GM10248 (cell line): ENCODE measurements at places on chromosomes 12 and 14.

GRCh38 chr14:70073924-70074566, 114.7 kb downstream of the SLC8A3 start:
- peak; percentile 70 for DNase-seq

DNA sequence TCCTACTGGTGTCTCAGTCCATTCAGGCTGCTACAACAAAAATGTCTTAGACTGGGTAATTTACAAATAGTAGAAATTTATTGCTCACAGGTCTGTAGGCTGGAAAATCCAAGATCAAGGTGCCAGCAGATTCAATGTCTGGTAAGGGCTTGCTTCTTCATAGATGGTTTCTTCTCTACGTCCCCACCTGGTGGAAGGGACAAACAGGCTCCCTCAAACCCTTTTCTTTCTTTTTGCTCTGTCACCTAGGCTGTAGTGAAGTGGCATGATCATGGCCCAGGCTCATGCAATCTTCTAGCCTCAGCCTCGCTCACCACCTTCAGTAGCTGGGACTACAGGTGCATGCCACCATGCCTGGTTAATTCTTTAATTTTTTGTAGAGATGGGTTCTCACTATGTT, 106.8 kb upstream of the RPH3A start:
- DNase-seq = no peak

- no peak for DNase-seq
Observed at GRCh38 chr12:1738446-1738845, 47.6 kb downstream of the ADIPOR2 start.

GRCh38 chr12:115811045-115811444, 466.4 kb downstream of the MED13L start:
- no peak for DNase-seq

DNA sequence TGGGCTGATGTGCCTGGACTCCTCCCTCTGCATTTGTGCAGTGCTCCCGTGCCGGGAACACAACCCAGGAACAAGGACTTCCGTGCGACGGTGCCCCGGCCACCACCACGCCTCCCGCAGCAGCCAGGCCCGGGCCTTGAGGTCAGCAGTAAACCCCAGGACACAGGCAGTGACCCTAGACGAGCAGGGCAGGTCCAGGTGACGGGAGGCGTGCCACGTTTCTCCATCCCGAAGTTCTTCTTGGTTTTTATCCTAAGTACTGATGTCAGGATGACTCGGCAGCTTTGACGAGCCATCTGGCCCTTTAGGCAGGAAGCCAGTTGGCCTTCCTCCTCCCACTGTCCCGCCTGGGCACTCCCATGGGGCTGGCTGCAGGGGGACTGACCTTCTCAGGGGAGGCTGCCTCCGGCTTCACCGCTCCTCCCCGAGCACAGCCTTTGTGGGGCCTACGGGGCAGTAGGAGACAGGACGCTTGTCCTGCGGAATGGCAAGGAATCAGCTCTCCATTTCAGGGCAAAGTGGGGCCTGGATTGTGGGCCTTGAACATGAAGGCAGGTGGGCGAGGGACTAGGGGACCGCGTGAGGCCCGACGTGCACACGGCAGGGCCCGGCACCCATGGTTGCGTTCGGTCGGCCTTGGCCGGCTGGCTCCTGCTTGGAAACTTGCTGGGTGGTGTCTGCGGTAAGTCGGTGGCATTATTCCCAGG, 94.1 kb downstream of the FBXL14 start:
- DNase-seq = no peak

DNA sequence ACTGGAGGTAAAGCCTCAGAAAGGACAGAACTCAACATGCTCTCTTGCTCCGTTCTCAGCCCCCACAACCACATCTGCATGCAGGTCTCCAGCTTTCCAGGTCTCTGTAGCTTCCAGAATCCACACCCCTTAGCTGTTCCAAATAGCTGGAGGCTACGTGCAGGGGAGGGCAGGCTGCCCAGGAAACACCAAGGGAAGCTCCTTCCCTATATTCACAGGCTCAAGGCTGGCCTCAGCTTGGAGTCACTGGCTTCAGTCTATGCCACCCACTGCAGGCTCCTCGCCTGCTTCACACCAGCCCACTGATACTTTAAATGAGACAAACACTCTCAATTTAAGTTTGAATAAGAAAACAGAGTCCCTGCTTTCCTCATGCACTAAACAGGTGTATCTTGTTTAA, 73.3 kb downstream of the ASCL4 start:
- DNase-seq = no peak

DNA sequence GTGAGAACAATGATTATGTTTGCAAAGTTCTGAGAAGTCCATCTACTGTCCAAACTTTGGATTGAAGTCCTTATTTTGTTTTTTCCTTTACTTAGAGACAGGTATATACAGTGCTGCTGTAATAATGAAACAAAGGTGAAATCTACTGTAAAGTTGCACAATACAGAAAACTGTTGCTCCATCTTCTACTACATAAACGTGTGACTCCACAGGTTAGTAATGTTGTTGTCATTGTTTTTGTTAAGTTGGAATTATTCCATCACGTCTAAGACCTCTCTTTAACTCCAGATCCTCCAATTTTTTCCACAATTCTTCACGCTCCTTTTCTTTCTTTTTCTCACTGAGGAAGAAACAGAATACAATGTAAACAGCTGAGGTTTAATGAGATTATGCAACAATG, 57.0 kb upstream of the GPHB5 start:
- DNase-seq = no peak

DNA sequence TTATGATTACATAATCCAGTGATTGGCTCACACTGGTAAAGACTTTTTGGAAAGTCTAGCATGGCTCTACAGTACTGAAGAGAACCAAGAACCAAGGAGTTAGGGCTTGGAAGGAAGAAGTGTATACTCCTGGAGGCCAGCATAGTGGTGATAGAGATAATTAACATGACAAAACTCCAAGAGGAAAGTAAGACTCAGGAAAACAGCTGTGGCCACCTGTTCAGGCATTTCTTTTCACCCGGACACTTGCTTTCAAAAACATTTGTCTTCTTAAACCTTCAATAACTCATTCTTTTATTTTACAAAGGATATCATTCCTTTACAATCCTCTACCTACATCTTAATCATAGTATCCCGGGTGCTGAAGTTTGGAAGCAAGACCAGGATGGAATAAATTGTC, 50.9 kb downstream of the KLHL28 start:
- DNase-seq = no peak

DNA sequence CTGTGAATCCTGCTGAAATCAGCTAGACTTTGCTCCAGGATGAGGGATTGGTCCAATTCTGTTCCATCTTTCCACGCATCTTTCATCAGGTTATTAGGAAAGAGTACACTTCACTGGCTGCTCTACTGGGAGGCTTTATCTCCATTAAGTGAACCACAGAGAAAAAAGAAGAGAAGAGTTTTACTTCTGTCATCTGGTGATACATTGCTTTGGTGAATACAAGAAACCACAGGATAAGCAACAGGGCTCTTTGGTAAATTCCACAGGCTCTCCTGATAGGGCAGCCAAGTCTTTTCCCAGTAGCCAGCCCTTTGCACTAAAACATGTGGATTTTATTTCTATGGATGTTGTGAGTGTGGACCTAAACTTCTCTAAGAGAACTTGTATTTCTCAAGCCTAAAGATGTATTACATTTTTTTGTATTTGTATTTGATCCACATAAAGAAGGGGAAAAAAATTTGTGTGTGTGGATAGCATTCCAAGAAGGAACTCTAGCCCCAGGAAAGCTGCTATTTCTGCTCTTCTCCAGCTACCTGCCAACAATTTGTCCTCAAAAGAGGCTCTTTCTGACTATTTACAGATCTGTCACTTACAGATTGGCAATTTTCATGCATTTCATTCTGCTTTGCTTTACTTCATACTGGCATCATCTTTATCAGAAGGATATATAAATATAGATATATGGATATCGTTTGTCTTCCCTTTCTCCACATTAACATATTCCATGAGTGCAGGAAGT, 1117.6 kb upstream of the TMEM132C start:
- DNase-seq = no peak

DNA sequence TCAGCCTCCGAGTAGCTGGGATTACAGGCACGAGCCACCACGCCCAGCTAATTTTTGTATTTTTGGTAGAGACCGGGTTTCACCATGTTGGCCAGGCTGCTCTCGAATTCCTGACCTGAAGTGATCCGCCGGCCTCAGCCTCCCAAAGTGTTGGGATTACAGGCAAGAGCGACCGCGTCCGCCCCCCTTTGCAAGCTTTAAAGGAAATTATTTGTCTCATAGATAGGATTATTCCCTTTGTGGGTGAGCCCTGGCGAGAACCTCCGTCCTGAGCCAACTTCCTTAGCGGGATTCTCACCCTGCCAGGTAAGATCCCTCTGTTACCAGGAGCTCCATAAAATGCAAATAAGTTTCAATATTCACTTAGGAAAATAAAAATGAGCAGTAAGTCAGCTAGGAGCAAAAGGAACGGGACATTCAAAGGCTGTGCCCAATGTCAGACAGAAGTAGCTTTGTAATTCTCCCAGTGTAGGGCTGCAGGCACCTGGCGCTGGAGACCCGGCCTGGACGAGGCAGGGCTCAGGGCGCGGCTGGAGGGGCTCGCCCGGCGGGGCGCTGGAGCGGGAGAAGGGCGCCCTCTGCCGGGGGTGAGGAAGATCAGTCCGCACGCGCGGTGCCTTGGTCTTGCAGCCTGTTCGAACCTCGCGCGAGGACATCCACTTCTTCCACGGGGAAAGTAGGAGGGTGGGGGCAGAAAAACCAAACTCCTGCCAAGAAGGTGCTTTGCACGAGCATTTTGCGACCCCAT, 47.2 kb upstream of the PLXNC1 start:
- peak; percentile 84 for DNase-seq

DNA sequence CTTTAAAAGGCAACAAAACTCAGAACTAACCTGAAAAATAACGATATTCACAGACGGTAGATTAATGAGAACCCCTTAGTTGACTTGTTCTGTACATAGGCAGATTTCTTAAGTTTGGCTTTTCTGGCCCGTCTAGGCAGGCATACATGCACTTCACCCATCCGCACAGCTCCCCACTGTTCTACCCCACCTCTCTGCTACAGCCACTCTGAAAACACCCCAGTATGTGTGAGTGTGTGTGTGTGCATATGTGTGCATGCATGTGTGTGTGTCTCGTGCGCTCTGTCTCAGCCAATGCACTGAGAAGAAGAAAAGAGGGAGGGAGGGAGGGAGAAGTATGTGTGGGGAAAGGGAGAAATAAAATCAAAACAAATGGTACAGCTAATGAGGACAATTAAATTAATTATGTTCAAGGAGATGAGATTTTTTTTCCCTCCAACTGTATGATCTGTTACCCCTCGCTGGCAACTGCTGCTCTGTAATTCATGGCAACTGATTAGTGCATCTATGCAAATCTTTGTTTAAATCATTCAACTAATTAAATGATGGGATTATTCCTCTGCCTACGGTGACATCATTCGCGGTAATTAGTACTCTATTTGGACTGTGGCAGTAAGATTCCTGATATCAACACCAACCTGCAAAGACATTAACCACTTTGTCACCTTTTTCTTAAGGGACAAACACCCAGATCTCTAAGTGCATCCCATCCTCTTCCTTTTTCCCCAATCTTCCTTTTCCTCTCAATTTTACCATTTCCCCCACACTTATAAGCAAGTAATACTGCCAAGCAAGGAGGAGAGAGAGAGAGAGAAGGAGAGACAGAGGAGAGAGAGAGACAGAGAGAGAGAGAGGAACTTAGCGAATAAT, 2.2 kb upstream of the LMO3 start:
- no peak for DNase-seq

- no peak for DNase-seq
Observed at GRCh38 chr14:101535701-101536207, 25.5 kb upstream of the DIO3 start.

- DNase-seq = no peak
Observed at GRCh38 chr12:44837114-44837755, 38.9 kb downstream of the NELL2 start.

GRCh38 chr14:37830271-37830670, 234.8 kb downstream of the TTC6 start:
- DNase-seq = no peak

DNA sequence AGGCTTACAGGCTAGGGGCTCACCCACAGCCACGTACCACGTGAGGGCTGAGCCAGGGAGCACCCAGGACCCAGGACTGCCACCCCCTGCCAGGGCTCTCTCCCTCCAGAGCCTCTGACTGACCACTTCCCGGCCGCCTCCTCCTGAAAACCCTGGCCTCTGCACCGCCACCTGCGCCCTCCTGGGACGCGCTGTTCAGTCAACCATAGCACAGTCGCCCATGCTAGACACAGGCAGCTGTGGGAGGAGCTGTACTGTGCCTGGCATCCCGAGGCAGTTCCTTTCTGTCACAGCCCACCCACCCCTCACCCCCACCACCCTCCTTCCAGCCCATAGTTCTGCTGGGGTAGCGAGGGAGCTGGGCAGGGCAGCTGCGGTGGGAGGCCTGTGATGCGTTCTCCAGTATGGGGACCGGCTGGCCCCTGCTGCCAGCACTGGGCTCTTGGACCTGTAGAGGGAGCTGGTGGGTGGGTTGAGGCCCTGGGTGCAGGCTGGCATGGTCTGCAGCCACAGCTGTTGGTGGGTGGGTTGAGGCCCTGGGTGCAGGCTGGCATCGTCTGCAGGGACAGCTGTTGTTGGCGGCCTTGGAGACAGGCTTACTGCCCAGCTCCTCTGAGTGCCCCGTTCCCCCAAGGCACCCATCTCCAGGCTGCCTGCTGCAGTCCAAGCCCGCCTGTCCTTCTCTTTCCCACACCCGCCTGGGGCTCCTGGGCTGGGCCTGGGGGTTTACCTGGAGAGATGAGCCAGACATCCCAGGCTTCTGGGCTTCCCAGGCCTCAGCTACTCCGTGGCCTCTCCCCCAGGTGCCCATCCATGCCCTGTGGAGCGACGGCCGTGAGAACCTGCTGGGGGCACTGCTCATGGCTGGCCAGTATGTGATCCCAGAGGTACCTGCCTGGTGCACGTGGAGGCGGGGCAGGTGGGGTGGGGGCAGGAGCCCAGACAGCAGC, 11.5 kb downstream of the ASPG start:
- DNase-seq = no peak

GRCh38 chr12:112303004-112303403, 79.2 kb downstream of the HECTD4 start:
- DNase-seq = peak; percentile 81

GRCh38 chr12:71299541-71300376, 139.8 kb upstream of the LGR5 start:
- no peak for DNase-seq

GRCh38 chr12:105189293-105189692, 46.7 kb downstream of the APPL2 start:
- DNase-seq = no peak

- no peak for DNase-seq
Observed at GRCh38 chr12:51907083-51907855, at the start of gene ACVRL1. Gene ACVRL1, plus strand, starts transcription at chr12:51907504. Its CDS starts 4,971 bp downstream, at chr12:51912475.

DNA sequence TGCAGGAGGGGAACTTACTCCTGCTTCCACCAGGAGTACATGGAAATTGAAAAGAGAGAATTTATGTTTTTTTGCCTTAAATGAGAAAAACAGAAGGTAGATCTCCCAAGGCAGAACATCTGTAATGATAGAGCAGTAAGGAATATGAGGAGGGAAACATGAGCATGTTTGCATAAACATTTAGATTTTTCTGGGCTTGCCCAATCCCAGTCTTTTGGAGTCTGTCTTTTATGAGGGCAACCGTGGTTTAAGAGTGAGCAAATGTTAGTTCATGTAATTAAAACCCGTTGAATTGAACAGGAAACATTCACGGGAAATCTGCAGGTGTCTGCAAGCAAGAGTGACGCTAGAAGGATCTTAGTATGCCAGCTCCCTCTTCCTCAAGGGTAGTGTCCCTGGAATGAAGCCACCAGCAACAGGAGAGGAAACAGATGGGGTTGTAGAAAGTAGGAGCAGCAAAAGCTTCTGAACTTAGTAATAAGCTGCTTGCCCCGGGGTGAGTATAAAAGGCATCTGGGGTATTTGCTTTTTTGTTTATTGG, 79.3 kb downstream of the ARF6 start:
- DNase-seq = no peak
